Activated gamma-delta T cell treated with Interleukin-2 at 50 U/mL for 16 hours (primary cell): ENCODE measurements at places on chromosomes 7 and 10.

DNA sequence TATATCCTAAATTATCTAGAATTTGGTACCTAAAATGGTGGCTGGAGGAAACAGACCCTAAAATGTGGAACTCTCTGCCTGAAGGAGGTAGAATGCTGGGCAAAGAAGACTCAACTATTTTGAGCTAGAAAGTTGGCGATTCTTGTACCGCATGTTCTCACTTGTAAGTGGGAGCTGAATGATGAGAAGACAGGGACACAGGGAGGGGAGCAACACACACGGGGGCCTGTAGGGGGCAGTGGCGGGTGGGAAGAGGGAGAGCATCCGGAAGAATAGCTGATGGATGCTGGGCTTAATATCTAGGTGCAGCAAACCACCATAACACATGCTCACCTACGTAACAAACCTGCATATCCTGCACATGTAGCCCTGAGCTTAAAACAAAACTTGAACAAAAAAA, 250.6 kb downstream of the CALN1 start:
- no peak for DNase-seq

DNA sequence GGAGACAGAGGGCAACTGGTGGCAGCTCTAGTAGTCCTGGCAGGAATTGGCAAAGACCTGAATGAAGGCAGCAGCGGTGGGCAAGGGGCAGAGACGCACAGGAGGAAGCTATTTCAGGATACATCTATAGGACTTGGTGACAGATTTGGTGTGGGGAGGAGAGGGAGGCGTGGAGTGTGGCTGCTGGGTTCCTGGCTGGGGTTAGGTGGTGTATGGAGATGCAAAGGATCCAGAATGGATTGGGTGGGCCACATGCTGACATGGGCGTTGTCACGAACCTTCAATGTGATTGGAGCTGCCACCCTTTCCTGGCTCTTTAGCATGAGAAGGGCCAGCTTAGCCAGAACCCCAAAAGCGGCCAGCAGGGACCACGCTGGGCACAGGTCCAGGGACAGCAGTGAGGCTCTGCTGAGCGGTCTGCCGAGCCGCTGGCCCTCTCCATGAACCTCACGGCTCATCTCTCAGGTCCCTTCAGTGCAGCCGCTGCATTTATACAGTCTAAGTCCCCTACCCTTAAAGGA, 10.2 kb upstream of the ADCY1 start:
- no peak for DNase-seq

DNA sequence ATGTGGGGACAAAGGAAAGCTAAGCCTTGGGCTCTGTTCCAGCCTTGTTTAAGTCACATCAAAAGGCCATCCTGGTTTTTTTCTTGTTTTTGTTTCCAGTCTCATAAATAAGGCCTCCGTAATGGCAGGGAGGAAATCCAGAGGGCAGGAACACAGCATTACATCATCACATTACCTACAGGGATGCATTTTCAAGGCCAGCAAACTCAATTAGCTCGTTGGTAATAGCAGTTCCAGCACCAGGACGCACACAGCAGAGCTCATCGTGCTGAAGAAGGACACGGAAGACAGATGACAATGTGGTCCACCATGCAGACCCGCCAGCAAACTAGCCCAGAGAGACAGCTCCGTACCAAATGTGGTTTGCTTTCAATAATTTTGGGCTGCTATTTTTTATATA, 1209.2 kb downstream of the TYW1 start:
- DNase-seq = no peak

GRCh38 chr7:20417675-20418382, 87.1 kb downstream of the ITGB8 start:
- DNase-seq = no peak

- DNase-seq = no peak
Observed at GRCh38 chr10:73501651-73502050, 5.8 kb upstream of the PPP3CB start.

- no peak for DNase-seq
Observed at GRCh38 chr7:92667816-92668535, 77.8 kb upstream of the FAM133B start.

- DNase-seq = no peak
Observed at GRCh38 chr7:38476764-38477163, 154.4 kb downstream of the AMPH start.

- DNase-seq = no peak
Observed at GRCh38 chr7:18356191-18356645, 139.3 kb upstream of the HDAC9 start.

- DNase-seq = no peak
Observed at GRCh38 chr10:101777619-101778145, 1.8 kb upstream of the FGF8 start.

- peak; percentile 24 for DNase-seq
Observed at GRCh38 chr7:29878081-29878688, 71.9 kb downstream of the WIPF3 start.

DNA sequence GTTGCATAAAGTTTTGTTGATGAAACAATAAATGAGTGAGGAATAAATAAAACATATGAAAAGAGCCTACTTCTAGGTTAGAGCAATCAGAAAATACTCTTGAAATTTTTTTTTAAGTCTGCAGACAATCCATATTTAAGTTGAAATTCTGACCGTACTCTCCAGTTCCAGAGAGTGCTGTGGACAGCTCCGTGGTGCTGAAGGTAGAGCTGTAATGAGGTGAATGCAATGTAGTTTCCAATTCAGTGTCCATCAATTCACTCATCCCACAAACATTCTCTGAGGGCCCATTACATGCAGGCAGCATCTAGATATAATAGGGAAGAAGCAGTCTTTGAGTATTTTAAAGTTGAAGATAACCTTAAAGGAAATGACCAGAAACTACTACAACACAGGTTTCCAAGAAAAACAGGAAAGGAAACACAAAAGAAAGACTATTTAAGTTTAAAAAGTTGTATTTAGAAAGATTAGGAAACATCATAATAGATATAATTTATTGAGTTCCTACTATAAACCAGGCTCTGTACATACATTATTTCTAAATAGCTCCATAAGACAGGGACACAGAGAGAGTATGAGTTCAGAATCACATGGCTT, 44.0 kb upstream of the CRTAC1 start:
- no peak for DNase-seq

- DNase-seq = no peak
Observed at GRCh38 chr7:139848274-139848673, 19.2 kb downstream of the TBXAS1 start.

- no peak for DNase-seq
Observed at GRCh38 chr7:4209126-4209525, 473.0 kb upstream of the FOXK1 start.

DNA sequence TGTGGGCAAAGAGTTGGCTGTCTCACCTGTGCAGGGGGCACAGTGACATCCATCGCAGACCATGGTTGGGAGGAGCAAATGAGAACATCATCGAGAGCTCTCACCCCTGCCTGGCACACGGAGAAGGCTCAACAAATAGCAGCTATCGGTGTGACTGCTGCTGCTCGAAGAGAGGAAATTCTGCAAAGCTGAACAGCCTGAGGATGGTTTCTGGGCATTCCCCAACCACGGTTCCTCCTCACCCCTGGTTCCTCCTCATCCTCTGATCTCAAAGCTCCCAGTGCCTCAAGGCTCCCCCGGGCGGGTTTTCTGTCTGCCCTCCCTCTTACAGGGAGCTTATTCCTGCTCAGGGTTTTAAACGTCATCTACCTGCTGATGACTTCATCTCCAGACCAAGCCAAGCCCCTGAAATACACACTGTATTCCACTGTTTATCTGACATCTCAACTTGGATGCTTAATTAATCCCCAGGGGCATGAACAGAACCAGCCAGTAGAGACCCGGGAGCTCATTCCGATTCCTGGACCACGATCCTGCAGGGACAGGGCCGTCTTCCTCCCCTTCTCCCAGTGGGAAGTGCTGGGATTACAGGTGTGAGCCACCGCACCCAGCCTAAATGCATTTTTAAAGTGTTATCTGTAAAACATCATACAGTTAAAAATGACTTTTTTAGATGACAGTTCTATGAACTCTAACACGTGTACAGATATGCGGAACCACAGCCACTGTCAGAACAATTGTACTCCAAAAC, 19.5 kb upstream of the NOM1 start:
- DNase-seq = no peak

GRCh38 chr7:32161708-32162107, 91.5 kb upstream of the PDE1C start:
- no peak for DNase-seq

- DNase-seq = no peak
Observed at GRCh38 chr10:74854610-74855009, 28.2 kb downstream of the KAT6B start.

DNA sequence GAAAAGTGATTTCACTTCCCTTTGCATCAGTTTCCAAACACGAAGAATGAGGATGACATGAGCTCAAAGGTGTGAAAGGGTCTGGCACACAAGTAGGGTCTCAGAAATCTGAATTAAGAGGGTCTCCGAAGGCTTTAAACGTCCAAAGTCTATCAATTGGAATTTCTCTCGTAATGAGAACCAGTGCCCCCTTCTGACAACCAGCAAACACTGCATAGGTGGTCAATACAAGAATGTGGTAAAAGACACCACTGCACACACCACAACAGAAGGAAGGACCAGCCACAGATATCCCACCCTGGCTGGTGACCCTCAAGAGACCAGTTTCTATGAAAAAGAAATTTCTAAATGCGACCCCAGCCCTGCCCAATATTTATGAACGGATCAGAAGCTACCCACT, 78.1 kb downstream of the CALN1 start:
- DNase-seq = no peak

GRCh38 chr7:43931346-43931745, 5.1 kb downstream of the UBE2D4 start:
- DNase-seq = no peak

GRCh38 chr7:22251281-22251680, 105.7 kb downstream of the RAPGEF5 start:
- DNase-seq = no peak

DNA sequence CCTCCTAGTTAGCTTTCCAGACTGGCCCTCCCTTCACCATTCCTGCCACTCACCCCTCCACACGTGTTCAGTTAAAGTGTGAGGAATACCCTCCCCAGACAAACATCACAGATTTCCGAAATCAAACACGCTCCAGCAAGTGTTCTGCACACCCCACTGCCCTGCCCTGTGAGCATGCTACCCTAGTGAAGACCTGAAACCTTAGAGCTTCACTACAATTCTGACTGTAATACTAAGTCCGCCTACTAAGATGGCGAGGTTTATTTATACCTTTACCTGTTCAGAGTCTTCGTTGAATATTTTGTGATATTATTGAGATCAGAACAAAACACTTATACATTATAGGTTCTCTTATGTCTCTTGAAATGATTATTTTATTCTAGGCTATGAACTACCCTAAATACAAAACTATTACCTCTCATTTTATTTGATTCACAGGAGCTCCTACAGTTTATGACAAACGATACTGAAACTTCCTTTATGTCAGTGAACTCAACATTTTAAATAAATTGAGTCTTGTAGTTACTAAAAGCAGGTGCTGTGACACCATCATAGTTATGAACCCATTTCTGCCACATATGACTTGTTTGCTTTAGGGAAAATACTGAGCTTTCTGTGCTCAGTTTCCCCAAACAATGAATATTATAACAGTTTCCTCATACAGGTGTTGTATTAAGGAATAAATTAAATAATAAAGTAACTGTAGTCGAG, 8.6 kb downstream of the SCIN start:
- no peak for DNase-seq

GRCh38 chr7:134078991-134079390, 48.1 kb upstream of the LRGUK start:
- no peak for DNase-seq

DNA sequence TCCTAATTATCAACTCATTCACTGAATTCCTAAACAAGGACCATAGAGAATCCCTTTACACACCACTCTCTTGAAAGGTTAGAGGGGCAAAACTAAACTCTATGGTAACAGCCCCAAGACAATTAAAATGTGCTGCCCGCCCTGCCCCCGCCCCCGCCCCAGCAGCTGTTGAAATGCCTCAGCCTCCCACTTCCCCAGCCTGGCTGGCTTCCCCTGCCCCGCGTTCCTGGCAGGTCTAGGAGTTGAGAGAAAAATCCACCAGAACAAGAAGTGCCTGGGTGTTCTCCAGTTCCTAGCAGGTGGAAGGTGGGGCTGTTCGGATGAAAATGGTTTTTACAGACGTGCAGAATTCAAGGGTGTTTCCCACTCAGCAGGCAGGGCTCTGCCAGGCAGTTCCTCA, 109.5 kb upstream of the ZEB1 start:
- DNase-seq = no peak

DNA sequence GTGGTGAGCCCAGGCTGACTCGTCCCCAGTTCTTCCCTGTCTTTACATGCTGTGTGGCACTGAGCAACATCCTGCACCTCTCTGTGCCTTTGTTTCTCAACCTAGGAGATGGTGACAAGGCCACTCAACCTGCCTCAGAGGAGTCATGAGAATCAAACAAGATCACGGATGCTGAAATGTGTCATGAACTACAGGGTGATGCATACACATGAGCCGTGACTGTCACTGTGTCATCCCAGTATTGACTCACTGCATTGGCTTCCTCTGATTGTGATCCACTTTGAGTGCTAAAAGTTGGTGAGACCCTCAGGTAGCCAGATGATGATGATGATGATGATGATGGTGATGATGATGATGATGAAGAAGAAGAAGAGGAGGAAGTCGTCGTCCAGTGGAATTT, 11.5 kb downstream of the C10orf71 start:
- no peak for DNase-seq

GRCh38 chr10:77157248-77158019, 480.2 kb downstream of the KCNMA1 start:
- DNase-seq = no peak

- no peak for DNase-seq
Observed at GRCh38 chr10:62354916-62355315, 19.3 kb upstream of the ZNF365 start.

- DNase-seq = no peak
Observed at GRCh38 chr10:98224996-98225395, 43.0 kb downstream of the LOXL4 start.

- DNase-seq = no peak
Observed at GRCh38 chr7:4163565-4164203, 518.4 kb upstream of the FOXK1 start.

GRCh38 chr7:12851841-12852240, 164.4 kb downstream of the ARL4A start:
- DNase-seq = no peak

- no peak for DNase-seq
Observed at GRCh38 chr10:16732376-16732775, 84.8 kb downstream of the RSU1 start.

GRCh38 chr10:35353805-35354204, 17.5 kb downstream of the CCNY start:
- no peak for DNase-seq

DNA sequence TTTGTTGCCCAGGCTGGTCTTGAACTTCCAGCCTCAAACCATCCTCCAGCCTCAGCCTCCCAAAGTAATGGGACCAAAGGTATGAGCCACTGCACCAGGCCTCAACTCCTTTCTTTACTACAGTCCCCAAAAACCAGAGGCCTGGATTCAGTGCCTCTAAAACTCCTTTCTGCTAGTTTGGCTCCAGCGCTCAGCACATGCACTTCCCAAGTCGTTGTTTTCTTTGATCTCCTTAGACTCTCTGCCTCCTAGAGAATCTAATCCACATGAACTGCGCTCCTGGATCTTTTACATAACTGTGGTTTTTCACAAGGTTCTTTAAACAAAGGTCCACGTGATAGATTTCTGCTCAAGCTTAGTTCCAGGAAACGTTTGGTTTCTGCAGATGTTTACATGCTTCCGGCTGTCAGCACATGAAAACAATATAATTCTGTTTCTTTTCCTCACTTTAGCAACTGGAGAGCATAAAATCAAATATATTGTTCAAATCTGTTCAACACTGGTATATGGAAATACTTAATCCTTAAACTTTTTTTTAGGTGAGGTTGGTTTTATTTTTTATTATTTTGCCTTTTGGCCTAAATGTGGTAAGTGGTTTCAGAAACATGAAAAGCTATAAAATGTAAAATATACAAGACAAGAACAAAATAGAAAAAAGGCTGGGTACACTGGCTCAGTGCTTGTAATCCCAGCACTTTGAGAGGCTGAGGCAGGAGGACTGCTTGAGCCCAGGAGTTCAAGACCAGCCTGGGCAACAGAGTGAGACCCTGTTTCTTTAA, 270.5 kb upstream of the MKLN1 start:
- no peak for DNase-seq
